ENCODE measurements at places on chromosomes 2 and 18. TPM values are rescaled to one million over a fixed set of nuclear protein-coding genes. Genes with fewer than 3 reads are reported as not detected.

The MAP3K19 gene
- not detected for total RNA-seq

The SKOR2 gene
- total RNA-seq, result not detected

The RPS27A gene
- total RNA-seq, result 668 TPM

The GKN2 gene
- not detected for total RNA-seq

The DQX1 gene
- 0.26 TPM for total RNA-seq

The MC2R gene
- not detected for total RNA-seq

The HOXD12 gene
- not detected for total RNA-seq

The LIMS3 gene
- 3.1 TPM for total RNA-seq

The CRYGB gene
- total RNA-seq, result not detected

The GAREM1 gene
- total RNA-seq, result 1.7 TPM
